Dermis microvascular lymphatic vessel endothelial cell (primary cell): ENCODE measurements at places on chromosomes 3 and 15. TPM values are rescaled to one million over a fixed set of nuclear protein-coding genes. Genes with fewer than 3 reads are reported as not detected.

The CCR9 gene
- total RNA-seq, result not detected in 2 replicates

The RPP14 gene
- 12.9 and 15.4 TPM in 2 replicates for total RNA-seq

The C3orf20 gene
- total RNA-seq, result not detected in 2 replicates

The PLD1 gene
- 62.2 and 89.2 TPM in 2 replicates for total RNA-seq

The SERINC4 gene
- total RNA-seq, result not detected in 2 replicates

The LRRC31 gene
- total RNA-seq, result not detected in 2 replicates

The CP gene
- total RNA-seq, result under 0.01 TPM in 1 of 2 replicates, not detected in the other

DNA sequence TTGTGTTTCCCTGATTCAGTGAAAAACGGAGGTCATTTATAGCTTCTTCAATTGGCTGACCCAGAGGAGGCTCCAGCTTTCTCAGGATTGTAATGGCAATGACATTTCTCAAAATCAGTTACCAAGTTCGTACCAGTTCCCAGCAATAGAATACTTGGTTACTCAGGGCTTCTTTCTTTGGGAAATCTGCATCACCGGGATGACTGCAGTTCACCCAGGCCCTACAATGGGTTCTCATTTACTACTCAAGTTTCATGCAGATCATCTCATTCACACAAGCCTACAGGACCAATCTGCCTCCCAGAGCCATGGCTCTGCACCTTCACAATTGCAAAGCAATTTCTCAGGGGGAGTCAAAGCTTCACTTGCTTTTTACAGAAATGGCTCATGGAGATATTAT lies 109.6 kb downstream of the FHIT start:
- DNase-seq, result no peak

- DNase-seq, result peak; percentile 23
These were observed 19.7 kb downstream of the STARD5 start for GRCh38 chr15:81304226-81304625.

DNA sequence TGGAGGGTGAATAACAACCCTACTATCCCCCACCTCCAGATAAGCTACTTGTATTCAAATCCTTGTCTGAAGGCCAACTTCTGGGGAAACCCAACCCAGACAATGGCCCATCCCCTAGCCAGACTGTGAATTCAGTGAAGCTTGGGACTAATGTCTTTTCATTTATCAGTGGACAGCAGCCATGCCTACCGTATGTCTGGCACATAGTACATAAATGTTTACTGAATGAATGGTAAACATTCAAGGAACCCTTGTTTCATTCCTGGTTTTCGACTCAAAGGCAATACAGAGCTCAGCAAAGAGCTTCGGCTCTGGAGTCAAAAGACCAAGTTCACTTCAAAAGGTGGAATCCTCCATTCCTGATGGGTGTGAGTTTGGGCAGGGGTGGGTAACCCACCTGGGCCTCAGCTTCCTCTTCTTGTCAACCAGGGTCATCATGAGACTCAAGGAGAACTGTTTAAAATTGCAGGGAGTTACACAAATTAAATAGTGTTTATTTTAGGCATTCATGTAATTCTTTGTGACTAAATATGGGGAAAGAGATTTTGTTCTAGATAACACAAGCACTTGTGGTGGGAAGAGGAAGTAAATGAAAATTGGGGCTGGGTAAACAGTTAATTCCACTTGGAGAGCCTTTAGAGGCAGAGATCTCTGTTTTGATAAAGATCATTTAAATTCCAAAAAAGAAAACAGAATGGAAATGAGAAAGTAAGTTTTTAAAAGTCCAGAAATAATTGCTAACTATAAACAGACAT lies 303.7 kb upstream of the WNT5A start:
- DNase-seq, result no peak

- no peak for DNase-seq
These were observed 103.0 kb downstream of the MYLK start for GRCh38 chr3:123781138-123781537.

DNA sequence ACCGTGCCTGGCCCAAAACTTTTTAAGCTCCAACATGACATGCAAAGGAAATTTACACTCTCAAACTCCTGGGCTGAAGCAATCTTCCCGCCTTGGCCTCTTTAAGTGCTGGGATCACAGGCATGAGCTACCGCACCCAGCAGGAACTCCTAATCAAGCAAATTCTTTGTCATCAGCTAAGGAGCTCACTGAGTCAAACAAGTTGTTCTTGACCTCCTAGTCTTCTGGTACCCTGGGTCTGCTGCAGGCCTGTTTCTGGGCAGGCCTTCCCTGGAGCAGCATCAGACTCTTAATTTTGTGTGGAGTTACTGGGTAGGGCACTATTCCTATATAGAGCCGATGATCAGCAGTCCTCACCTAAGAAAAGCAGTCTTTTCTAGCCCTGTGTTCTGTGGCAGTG lies 68.4 kb upstream of the FLNB start:
- DNase-seq, result no peak

DNA sequence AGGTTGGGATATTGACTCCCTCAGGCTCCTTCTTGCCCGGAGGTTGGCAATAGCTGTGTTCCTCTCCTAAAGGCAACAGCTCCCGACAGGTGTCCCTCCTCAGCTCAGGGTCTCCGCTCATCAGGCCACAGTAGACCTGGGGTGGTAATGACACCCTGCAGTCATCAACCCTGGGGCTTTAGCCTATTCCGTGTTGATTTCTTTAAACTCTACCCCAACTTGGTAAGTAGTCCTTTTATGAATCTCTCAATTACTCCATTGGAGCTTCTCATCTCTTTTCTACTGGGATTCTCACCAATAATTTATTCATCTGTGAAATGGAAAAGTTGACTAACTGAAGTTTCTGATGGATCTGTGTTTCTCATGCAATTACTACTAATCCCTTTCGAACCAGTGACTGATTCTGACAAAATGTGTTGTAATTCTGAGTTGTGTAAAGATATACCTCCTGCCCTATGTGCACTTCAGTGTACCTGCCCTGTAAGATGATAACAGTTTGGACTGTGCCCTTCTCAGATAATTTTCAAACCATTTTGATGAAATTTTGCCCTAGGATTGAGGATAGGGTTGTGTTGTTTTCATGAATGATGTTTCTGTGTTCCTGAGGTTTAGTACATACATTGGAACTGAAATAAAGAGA lies 89.7 kb downstream of the RPL39L start:
- no peak for DNase-seq

DNA sequence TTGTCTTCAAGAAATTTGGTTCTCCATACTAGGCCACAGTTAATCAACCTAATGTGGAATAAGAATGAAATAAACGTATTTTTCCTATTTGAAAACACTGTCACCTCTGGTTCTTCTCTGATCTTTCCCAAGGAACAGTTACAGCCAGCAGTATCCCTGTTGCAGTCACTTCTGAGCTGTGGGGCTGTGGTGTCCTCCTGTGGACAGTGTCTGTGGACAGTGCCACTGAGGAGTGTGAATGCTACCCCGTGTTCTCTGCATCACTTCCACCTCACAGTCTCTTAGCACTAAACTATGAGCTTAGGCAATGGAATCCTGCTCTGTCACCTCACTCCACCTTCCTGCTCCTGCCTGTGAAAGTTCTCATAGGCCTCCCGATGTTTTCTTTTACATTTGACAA lies 817.5 kb downstream of the VGLL3 start:
- DNase-seq, result no peak

DNA sequence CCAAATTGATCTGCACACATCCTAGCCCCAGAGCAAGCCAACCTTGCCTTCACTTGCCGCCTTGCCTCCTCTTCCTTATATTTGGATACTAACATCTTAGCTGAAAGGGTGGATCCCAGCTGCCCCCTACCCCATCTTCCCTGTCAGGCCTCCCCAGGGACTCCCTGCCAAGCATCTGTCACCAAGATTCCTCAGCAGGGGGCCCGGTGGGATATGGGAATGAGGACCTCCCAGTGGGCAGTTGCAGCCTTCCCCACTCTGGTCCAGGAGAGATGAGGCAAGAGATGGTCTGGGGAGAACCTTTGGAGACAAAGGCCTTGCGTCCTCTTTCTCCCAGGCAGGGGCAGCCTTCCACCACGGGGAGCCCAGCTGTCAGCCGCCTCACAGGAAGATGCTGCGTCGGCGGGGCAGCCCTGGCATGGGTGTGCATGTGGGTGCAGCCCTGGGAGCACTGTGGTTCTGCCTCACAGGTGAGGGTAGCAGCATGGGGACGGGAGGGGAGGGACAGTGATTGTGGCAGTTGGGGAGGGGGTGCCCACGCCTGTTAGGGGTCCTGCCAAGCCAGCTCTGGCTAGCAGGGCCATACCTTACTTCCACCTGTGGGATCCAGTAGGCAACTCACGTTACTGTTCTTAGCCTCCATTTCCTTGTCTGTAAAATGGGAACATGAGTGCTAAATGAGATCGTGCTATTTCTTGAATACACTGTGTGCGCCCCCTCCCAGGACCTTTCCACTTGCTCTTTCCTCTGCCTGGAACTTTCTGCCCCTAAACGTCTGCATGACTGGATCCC lies 15.3 kb downstream of the CD276 start:
- DNase-seq, result no peak

DNA sequence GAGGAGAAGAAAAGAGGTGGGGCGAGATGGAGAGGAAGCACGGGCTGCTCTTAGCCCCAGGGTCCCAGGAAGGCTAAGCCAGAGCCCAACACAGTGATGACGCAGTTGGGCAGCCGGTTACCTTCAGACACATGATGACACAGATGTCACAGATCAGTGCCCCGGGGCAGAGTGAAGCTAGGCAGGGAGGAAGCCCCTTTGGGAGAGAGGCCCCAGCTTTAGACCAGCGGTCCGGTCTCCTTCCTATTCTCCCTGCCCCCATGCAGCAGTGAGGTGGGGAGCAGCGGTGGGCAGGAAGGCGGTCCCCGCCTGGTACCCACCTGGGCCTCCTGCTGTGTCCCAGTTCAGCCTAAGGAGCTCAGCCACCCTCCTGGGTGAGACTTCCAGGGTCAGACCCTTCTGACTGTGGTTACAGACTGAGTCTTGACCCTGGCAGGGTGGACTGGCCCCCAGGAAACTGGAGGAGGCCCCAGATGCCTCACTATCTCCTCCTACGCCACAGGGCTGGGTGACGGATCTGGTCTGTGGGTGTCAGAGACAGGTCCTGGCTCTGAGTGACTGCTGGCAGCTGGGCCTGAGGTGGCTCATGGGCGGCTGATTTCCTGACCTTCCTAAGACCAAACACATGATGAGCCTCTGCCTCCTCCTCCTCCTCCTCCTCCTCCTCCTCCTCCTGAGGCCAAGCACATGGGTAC lies 38.8 kb upstream of the LINGO1 start:
- no peak for DNase-seq

DNA sequence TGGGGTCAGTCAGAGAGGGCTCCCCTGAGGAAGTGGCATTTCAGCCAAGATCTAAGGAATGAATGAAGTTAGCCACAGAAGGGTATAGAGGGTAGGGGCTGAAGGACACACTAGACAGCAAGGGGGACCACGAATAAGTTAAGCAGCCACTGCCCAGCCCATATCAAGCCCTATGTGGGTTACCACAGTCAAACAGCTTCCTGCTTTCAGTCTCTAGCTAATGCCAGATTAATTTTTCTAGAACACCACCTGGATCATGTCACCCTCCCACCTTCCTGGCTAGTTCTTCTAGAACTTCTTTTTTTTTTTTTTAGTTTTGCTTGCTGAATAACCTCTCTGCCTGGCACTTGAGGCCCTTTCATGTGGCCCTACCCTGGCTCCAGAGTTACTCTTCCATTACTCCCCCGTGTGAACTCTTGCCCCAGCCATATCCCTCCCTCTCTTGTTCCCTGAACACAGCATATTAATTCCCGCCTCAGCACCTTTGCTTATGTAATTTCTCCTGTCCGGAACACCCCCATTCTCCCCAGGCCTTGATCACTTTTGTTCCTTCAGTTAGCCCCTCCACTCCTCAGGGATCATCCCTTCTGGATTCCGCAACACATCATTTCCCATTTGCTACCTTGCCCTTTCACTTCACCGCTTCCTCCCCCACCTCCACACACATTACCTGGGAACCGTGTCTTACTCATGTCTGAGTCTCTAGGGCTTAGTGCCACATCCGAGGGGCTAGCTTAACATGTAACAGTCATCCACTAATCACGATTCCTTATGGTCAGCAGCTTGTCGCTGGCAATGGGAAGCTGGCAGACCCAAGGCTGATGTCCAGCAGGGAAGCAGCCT lies 20.6 kb upstream of the BNC1 start:
- DNase-seq, result no peak

DNA sequence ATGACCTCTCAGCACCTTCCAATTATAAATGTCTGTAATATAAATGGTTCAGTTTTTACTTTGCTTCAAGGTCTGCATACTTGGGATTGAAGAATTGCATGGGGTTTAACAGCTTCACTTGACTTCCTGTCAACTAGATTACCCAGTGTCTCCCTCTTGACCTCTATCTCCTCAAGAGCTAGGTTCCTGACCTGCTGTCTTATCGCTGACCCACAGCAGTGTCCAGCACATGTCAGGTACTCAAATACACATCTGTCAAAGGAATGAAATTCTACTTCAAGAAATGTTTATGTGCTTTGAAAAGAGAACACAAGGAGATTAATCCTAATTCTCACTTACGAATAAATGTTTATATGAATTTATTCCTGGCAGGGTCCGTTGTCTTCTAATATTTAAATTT lies 284.5 kb downstream of the SLC9A9 start:
- DNase-seq, result no peak

DNA sequence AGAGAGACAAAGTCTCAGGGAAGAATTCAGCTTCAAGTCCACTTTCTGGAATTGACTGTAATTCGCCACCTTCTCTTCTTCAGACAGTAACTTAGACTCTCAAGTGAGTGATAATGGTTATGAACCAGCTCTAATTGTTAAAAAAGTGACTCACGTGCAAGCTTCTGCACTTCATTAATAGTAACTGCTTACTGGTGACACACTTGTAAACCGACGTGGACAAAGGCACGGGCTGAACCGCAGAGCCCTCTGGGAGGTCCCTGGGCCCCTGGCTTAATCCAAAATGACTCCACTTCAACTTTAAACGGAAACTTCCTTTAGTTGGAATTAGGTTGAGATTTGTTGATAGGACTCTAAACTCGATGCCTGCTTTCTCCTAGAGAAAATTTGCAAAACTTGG lies 17.0 kb downstream of the MUC4 start:
- no peak for DNase-seq

DNA sequence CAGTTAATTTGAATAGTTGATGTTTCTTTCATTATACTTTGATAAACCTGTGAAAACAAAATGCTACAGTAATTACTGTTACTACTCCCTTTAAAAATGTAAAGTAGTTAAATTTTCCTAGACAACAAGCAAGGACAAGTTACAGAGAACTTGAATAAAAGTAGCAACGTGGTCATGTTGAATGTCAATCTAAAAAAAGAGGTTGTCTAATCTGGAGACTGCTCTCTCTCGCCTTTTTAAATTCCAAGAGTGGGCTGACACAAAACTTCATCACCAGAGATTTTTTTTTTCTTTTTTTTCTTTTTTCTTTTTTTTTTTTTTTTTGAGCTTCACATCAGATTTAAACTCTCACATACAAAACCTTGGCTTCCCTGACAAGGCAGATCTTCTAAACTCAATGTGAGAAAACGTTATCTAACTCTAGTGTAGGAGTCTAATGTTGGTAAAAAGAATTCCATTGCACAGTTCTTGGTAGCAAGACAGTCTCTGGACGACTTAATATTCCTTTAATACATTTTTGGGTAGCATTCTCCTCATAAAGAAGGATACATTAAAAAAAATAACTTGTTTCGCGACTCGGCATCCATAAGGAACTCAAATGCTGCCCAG lies 4.1 kb downstream of the FOXP1 start:
- DNase-seq, result no peak

- DNase-seq, result no peak
These were observed 22.2 kb upstream of the BCL6 start for GRCh38 chr3:187767266-187768012.

GRCh38 chr3:4843619-4844018 lies 135.6 kb upstream of the BHLHE40 start:
- DNase-seq, result no peak
